ENCODE measurements at places on chromosomes 16 and 17.

DNA sequence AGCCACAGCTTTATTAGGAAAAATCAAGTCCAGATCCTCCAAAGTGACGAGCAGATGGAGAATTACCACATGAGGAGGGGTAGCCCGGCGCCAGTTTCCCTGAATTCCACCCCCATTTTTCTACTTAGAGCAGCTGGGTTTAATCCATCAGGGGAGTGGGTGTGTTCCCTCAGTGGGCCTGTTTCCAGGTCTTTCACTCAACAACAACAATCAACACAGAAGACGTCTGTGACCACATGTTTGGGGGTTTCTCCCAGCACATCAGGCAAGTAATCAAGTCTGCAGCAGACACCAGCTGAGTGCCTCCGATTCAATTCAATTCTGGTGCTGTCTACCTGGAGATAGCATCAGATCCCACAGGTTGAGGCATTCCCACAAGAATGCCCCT lies 6.8 kb downstream of the SLC6A2 start:
- DNase-seq, result no peak

DNA sequence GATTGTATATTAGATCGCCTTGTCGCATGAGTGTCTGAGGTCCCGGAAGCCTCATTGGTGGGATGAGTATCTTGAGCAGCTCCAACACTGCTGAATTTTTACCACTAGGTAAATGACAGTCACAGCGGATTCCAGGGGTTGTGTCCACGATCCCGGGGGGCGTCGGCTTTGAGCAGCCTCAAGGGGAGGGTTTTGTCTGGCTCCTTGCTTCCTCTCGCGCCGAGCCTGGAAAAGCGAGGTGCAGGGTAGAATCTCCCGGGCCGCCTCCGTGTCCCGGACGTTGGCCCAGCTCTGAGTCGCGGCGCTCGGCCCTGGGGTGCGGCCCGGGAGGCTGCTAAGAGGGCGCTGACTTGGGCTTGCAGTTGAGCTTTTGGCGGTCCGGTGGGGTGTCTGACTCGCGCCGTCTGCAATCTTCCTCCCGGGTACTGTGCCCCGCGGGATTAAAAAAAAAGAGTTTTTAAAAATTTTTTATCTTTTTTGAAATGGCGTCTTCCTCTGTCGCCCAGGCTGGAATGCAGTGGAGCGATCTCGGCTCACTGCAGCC lies 4.5 kb downstream of the OR1F1 start:
- no peak for DNase-seq

- no peak for DNase-seq
These were observed 41.2 kb upstream of the HAS3 start for GRCh38 chr16:69064124-69064763.

DNA sequence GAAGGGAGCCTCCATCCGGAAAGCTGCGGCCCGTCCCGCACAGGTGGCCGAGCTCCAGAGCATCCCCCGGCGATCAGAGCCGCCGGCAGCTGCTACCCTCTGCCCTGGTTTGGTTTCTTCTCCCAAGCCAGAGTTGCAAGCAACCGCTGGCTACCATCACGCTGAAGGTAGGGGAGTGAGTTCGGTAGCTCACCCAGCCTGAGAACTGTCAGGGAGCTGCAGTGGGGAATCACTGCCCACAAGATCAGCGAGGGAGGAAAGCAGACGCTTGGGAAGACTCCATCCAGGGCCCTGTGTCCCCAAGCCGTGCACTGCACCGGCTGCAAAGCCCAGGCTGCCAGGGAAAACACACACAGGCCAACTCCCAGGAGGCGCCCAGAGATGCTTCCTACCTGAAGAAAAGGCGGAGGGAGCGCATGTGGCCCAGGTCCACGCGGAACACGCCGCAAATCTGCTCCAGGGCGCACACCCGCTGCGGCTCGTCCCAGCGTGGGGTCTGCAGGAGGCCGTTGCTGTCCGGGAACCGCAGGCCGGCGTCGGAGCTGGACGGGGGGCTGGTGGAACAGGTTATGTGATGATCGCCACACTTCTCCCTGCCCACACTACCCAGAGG lies 83.3 kb downstream of the TBC1D16 start:
- DNase-seq, result no peak

DNA sequence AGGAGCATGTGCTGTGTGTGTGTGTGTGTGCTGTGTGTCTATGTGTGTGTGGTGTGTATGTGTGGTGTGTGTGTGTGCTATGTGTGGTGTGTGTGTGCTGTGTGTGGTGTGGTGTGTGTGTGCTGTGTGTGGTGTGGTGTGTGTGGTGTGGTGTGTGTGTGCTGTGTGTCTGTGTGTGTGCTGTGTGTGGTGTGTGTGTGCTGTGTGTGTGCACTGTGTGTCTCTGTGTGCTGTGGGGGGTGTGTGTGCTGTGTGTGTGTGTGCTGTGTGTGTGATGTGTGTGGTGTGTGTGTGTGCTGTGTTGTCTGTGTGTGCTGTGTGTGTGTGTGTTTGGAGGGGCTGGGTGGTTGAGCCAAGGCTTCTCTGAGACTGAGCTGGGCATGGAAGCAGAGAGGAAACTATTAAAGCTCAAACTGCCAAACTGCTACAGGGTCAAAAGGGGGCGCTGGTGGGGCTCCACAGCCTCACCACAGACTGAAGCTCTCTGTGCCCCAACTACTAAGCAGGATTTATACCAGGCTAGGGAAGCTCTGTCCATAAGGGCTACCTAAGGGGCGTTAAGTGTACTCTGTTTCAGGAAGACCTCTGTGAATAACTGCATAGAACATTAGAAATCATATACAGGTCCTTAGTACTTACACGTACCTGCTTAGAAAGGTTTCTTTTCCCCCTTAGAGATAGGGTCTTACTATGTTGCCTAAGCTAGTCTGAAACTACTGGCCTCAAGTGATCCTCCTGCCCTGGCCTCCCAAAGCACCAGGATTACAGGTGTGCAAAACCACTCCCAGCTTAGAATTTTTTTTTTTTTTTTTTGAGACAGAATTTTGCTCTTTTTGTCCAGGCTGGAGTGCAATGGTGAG lies 27.8 kb upstream of the GHDC start:
- peak; percentile 17 for DNase-seq

- no peak for DNase-seq
These were observed 416.7 kb downstream of the WWOX start for GRCh38 chr16:78516006-78516736.

- no peak for DNase-seq
These were observed 10.7 kb upstream of the SMTNL2 start for GRCh38 chr17:4573669-4574068.

DNA sequence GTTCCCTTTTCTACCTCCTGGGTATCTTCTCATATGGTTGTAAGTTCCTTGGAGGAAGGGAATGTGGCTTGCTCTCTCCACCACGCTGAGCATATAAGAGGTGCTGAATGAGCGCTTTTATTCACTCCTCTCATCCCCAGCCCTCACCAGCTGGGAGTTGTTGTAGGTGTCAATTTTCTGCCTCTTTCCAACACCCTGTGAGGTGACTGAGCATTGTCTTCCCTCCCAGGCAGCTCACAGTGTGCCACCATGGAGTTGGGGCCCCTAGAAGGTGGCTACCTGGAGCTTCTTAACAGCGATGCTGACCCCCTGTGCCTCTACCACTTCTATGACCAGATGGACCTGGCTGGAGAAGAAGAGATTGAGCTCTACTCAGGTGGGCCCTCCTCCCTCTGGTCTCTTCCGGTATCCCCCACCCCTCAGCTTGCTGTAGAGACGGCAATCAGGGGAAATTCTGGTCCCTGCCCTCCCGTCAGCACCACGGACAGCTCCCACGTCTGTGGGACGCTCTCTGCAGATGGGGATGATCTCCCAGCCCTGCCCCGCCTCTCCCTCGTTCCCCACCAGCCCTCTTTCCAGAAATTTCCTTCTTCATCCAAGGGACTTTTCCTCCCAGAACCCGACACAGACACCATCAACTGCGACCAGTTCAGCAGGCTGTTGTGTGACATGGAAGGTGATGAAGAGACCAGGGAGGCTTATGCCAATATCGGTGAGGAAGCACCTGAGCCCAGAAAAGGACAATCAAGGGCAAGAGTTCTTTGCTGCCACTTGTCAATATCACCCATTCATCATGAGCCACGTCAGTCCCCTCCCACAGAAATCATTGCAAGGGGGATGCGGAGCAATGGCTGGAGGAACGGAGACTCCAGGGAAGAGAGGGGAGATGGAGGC lies 18.3 kb downstream of the CIITA start:
- DNase-seq, result no peak

DNA sequence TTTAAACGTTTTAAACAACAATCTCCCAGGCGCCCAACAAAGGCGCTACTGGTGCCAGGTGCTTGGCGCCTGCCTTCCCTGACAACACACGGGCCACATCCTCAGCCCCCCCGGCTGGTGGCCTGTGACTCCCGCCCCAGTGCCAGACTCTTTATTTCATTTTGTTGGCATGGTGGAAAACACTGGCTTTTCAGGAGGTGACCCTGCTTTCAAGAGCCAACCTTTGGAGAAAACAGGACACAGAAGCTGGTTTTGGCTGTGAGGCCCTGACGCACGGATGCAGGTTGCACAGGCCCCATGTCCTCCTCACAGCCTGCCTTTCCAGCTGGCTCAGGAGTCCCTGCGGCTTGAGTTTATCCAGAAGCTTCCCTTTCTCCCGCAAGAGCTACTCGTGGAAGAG lies 100.0 kb downstream of the METRNL start:
- DNase-seq, result no peak

DNA sequence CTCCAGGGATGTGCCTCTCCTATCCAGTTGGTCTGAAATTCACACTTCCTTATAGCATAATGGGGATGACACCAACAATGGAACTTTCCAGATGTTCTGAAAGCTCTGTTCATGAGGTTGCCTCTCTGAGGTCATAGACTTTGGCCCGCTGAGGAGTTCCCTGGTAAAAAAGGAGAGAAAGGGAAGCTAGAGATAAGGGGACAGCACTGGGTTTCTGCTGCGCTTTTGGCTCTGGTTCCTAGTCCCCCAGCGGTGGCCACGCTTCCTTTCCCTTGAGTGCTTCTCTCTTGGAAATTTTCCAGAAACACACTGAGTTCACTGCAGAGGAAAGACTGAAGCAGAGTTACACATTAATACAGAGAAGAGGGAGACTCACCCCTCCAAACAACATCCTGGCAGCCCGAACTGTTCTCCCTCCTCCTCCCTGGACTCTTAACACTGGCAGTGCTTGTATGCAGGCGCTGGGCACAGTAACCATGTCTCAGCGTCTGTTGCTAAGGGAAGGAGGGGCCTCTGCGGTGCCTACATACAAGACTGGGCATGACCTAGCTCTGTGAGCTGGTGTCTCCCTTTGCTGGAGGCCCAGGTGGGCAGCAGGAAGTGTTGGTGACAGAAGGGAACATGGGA lies at the start of gene DNAH3:
Gene DNAH3 (minus strand): TSS at position 472 of the 627 bp plus-strand sequence. CDS start 527 bp downstream, outside the sequence.
- DNase-seq, result no peak

DNA sequence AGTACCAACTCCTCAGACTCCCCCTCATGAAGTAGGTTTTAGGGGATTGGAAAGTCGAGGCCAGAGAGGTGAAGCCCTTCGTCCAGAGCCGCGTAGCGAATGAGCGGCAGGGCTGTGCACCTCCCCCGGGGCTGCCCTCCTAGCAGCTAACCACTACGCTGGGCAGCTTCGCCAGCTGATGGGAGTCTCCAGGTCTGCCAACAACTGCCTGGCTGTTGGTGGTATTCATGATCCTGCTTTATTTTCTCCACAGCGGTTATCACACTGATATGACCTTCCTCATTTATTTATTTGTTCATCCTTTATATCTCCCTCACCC lies 773 bp upstream of the NETO2 start:
- DNase-seq, result no peak

DNA sequence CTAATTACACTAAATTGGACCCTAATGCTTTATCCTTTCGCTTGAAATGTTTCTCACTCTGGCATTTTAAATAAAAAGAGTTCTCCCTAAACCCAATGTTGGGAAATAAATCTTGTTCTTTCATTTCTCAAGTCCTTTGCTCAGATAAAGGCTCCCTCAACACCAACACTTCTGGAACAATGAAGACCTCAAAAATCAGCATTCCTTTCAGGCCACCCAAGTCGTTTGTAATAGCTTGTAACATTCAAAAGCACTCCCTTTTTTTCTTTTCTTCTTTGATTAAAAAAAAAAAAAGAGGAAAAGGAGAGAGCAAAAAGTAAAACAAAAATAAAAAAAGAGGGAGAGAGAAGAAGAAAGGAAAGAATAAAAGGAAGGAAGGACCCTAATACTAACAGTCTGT lies 23.3 kb upstream of the FOXJ1 start:
- no peak for DNase-seq

DNA sequence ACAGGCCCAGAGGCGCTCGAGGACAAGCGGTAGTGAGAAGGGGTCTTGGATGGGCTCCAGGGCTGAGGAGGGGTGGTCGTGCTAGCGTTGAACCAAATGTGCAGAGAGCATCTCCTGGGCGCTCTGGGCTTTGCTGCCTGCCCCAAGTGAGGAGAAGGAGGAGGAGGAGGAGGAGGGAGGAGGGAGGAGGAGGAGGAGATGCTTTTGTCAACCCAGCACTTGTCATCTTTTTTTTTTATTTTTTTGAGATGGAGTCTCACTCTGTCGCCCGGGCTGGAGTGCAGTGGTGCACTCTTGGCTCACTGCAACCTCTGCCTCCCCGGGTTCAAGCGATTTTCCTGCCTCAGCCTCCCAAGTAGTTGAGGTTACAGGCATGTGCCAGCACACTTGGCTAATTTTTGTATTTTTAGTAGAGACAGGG lies 59.8 kb downstream of the PGS1 start:
- no peak for DNase-seq

GRCh38 chr16:58859958-58860669 lies 126.0 kb upstream of the GOT2 start:
- DNase-seq, result no peak

- no peak for DNase-seq
These were observed 87.1 kb upstream of the HS3ST2 start for GRCh38 chr16:22726868-22727267.

All from esophagus squamous epithelium (tissue), 5 donors.